AML-193 (cell line): ENCODE measurements at places on chromosomes 5 and 9.

GRCh38 chr9:93194221-93194625 is 10.3 kb downstream of the WNK2 start:
- no peak for DNase-seq

DNA sequence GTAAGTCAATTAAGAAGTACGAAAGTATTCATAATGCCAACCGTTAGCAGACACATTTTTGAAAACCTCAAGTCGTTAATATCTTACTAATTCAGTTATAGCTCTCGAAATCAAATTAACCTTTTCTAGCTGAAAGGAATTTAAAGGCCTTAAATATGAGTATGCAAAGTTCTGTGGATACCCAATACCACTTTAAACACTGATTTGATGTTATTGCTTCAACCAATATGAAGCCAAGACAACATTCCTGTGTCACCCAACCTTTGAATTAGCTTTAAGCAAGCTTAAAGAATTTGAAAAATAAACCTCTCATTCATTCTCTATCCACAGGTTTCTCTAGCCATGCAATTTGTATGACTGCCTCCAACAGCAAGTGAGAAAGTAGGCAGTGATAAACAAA is 204.5 kb downstream of the MCTP1 start:
- no peak for DNase-seq

DNA sequence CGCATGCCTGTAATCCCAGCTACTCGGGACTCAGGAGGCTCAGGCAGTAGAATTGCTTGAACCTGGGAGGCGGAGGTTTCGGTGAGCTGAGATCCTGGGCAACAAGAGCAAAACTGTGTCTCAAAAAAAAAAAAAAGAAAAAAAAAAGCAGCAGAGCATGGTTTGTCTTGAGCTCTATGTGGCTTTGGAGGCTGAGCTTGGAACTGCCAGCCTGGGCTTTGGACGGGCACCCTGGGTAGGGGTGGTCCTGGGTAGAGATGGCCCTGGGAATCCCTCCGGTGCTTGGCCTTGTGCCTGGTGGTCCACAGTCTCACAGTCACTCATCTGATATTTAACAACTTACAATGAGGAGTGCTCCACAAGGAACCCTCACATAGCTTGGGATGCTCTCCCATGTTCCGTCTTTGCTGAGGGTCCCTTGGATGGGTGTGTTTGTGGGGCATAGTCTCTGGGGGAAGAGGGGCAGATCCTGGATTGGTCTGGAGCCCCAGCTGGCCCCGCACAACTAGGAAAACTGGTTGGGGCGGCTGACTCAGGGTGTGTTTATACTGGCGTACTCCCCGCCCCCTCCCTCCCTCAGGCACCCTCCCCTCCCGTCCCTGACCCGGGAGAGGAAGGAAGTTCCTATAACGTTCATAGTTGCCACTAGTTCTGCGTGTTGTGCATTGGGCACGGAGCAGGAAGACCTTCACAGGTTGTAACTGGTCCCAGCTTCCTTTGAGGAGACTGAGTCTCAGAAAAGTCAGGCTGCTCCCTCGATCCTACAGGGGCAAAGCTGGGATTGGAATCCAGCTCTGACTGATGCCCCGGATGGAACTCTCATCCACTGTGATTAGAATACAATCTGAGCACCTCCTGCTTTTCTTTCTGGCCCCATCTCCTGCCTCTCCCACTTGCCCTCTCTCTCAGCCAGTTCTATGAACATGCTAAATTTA is 11.2 kb downstream of the IER5L start:
- DNase-seq, result peak; percentile 68

DNA sequence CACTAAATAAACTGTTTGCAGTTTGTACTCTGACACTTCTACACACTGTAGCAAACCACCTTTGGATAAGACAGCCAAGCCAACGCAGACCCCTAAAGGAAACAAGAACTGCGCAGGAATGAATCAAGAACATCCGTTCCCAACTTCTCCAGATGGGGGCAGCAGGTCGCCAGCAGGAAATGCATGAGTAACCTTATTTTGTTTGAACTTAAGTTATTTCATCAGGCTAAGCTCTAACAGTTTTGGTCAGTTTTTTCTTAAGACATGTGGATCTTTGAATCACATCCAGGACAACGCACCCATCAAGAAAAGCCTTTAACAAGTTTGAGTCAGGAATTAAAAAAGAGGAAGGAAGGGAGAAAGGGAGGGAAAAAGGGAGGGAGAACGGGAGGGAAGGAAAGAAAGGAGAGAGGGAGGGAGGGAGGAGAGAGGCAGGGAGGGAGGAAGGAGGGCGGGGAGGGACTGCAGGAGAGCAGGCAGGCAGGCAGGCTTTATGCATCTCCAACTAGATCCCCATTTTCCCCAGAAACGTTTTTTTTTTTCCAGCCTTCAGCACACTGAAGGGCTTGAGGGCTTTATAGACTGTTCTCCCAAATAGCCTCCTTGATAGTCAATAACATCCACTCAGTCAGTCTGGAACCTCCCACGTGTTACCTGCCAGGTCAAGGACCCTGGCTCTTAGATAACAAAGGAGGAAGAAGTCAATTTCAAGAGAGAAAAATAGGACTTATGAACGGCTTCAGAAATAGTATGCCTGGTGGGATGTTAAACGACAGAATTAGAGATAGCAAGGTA is 22.2 kb downstream of the BHMT start:
- DNase-seq, result peak; percentile 66

- DNase-seq, result no peak
Observed at GRCh38 chr5:94700592-94700991, 82.1 kb downstream of the SLF1 start.

DNA sequence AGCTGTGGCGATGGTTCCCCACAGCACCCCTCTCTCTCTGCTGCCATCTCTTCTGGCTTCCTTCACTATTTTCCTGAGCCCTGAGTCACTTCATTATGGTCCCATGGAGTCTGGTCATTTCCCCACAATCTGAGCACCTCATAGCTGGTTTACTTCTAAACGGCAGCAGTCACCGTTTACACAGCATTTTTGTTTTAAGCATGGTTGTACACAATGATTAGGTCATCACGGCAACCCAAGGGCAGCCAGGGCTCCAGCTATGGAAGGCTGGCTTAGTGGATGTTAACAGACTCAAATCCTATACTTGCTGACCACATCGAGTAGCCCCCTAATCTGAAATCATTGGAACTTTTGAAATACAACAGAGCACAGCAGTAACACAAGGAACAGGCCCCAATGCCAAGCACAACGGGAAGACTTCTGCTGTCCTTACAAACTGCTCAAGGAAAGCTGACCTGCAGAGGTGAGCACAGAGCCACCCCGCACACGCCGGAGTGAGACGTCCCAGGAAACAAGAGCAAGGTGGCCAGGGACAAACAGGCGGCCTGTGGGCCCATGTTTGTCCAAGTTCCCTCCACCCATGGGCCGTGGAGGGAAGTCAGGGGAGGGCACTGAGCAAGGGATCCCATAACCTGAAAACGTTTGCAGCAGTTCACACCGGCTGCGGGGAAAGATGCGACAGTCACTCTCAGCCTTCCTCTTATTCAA is 22.9 kb downstream of the CAMSAP1 start:
- no peak for DNase-seq

DNA sequence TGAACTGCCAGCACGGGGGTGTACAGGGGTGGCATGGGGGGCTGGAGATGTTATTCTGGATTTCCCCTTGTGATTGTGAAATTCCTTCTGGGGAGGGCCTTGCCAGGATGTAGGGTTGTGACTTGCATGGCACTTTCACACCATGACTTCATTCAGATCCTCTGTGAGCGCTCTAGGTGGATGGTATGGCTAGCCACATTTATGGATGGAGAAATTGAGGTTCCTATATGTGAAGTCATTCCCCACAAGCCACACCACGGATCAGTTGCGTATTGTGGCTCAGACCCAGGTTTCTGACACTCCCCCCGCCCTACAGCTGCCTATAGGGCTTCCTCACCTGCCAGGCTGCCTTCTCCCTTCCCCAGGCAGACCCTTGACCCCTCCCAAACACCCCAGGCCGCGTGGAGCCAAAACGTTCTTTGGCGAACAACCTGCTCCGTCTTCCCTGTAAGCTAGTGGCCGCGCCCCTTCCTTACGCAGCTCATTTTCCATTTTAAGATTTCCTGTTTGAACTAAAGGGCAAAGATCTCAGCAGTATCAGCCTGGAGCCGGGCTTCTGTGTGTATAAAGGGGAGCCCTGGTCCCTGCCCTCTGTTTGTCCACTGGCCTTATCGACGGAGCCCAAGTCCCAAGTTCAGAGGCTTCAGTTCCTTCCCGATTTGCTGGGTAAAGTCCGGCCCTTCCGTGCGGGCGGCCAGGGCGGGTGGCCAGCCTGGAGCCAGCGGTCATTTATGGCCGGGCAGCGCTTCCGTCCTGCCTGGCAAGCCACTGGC is 97.8 kb upstream of the KLF4 start:
- no peak for DNase-seq

DNA sequence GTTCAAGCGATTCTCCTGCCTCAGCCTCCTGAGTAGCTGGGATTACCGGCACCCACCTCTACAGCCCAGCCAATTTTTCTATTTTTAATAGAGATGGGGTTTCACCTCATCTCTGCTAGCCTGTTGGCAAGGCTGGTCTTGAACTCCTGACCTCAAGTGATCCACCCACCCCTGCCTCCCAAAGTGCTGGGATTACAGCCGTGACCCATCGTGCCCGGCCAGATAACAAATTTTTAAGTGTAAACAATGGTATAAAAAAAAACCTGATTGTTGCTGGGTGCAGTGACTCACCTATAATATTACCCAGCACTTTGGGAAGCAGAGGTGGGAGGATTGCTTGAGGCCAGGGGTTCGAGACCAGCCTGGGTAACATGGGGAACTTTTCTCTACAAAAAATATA is 28.0 kb upstream of the N4BP3 start:
- no peak for DNase-seq

- DNase-seq, result no peak
Observed at GRCh38 chr5:134957920-134958608, 9.6 kb upstream of the CATSPER3 start.

- DNase-seq, result peak; percentile 67
Observed at GRCh38 chr5:20572614-20573013, 584.6 kb upstream of the CDH18 start.

GRCh38 chr9:88259001-88259400 is 120.7 kb upstream of the SPATA31C2 start:
- DNase-seq, result no peak

- no peak for DNase-seq
Observed at GRCh38 chr5:142853682-142854081, 83.5 kb downstream of the ARHGAP26 start.

GRCh38 chr9:131260751-131261452 is 15.4 kb downstream of the FAM78A start:
- no peak for DNase-seq

DNA sequence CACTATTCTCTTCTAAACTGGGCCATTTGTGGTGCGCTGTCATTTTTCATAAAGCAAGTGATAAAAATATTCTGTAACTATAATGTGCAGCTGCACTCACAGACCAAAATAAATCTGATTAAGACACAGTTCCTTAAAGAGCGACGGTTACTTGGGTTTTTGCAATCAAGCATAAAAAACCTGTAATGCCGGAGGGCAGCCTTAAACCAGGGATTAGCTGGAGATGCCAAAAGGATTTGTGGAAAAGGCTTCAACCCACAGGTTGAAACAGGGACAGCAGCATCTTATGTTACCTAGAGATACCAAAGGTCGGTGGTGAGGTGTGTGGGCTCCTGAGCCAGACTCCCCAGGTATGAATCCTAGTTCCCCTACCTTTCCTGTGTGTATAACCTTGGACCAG is 49.3 kb downstream of the CTNND2 start:
- no peak for DNase-seq

- DNase-seq, result no peak
Observed at GRCh38 chr9:108671794-108672193, 184.0 kb downstream of the ACTL7B start.

GRCh38 chr9:1708219-1708618 is 306.9 kb upstream of the SMARCA2 start:
- no peak for DNase-seq

DNA sequence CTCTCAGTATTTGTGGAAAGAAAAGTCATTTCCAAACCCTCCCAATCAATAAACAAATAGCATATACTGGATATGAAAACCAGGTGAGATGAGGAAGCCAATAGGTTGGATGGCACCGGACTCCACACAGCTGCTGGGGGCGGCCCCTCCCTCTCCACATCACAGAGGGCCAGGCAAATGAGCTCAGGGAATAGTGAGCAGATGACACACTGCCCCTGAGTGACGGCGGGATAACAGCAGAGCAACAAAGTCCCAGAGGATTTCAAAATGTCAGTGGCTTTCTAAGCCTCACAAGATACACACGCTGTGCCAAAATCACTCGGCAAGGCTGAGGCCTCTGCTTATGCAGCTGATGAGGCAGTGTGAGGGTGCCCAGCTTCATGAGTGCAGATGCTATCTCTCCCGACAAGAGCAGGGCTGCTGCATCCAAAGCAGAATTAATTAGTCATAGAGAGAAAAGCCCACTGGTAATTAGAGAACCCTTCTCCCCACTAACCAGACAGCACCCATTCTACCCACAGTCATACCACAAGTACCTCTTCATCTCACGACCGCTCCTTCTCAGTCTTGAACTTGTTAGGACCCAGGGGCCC is 235.0 kb upstream of the NFIL3 start:
- no peak for DNase-seq

DNA sequence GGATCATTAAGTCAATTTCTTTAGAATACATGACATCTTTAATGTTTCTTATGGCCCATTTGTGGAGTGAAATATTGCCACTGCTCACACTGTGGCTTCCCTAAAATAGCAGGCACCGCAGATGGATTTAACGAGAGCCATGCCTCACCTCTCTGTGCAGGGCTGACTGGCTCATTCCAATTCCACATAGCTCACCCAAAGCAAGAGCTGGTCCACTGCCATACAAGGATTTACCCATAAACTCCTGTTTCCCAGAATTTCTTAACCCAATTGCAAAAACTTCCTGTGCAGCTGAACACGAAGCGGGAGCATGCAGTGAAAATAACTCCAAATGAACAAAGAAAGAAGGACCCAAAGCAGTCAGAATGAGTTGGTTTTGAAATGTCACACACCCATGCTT is 159.5 kb downstream of the BAAT start:
- DNase-seq, result no peak

DNA sequence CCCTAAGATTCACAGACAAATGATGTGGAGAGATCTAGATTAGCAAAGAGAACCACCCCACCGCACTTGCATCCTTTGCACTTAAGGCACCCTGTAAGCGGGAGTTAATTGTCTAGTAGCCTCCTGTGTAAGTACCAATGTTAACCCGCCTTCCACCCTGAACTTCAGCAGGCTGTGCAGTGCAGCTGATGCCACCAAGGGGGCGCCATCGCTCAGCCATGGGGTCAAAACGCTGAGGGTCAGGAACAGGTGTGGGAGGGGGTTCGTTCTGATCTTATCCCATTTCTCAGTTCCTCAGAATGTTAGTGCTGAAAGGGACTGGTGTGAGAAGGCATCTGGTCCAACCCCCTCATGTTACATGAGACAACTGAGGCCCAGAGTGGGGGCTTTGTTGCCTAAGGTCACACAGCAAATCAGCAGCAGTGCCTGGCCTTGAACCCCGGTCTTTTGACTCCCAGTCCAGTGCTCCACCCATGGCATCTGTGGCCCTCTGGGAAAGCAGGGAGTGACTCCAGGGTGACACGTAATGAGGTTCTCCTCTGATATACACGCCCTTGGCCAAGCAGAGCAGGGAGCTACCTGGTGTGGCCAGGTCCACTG is 57.3 kb downstream of the CYFIP2 start:
- DNase-seq, result no peak

GRCh38 chr5:156893517-156893916 is 43.4 kb downstream of the PPP1R2B start:
- no peak for DNase-seq
